ENCODE measurements at places on chromosomes 3 and 15.

- DNase-seq: no peak
Measured at GRCh38 chr3:150875548-150875947, 29.7 kb downstream of the MINDY4B start.

- DNase-seq: peak; percentile 40
Measured at GRCh38 chr3:40306336-40306735, 3.2 kb upstream of the EIF1B start.

GRCh38 chr15:77527164-77527778 lies 105.4 kb downstream of the LINGO1 start:
- peak; percentile 52 for DNase-seq

- DNase-seq: peak; percentile 60
Measured at GRCh38 chr3:132253262-132253878, 63.8 kb upstream of the ACP3 start.

DNA sequence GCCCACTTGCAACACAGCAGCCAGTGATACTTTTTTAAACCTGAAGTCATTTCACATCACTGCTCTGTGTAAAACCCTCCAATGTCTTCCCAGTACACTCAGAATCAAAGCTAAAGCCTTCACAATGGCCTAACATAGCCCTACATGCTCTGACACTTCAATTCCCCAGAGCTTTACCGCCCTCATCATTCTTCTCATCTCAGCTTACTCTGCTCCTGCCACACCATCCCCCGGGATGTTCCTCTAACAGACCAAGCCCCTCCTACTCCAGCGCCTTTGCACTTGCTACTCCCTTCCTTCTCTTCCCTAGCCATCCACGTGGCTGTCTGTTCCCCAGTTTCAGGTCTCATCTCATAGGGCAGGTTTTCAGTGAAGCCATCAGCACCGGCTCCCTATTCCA lies 194.0 kb downstream of the SSR3 start:
- DNase-seq: no peak

- DNase-seq: no peak
Measured at GRCh38 chr3:120272286-120272685, 12.7 kb downstream of the GPR156 start.

GRCh38 chr3:177633671-177634207 lies 436.5 kb upstream of the TBL1XR1 start:
- peak; percentile 82 for DNase-seq

GRCh38 chr15:100663915-100664281 lies 61.5 kb downstream of the ASB7 start:
- DNase-seq: peak; percentile 43

- peak; percentile 2 for DNase-seq
Measured at GRCh38 chr3:58723173-58723572, 56.6 kb upstream of the FAM3D start.

GRCh38 chr15:31434588-31435260 lies 108.1 kb downstream of the KLF13 start:
- peak; percentile 89 for DNase-seq

DNA sequence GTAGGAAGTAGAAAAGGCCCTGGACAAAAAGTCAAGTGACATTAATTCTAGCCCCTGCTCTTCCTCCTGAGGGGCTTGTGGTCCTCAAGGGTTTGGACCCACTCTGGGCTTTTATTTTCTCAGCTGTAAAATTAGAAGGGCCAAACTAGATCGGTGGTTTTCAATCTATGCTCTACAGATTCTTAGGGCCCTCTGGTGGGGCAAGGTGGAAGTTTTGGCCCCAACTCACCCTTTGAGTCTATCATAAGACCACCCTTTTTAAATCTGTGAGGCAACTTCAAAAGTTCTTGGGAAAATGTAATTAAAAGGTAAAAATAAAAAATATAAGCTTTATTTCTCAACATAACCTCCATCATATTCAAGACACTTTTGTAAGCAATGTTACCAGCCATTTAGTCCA lies 25.6 kb upstream of the CFAP161 start:
- DNase-seq: no peak

DNA sequence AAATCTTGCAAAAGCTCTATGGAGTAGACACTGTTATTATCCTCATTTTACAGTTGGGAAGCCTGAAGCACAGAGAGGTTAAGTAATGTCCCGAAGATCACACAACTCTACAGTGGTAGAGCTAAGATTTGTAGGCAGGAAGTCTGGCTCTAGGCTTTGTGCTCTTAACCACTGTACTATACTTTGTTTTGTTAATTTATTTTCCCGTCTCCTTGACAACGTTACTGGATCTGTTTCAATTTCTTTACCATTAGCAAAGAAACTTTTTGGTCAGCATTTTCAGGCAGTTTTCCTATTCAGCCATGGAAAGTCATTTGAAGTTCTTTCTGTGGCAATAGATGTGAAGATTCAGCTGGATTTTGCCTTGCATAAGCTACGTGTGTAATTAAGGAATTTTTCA lies 51.7 kb downstream of the OTOL1 start:
- no peak for DNase-seq

DNA sequence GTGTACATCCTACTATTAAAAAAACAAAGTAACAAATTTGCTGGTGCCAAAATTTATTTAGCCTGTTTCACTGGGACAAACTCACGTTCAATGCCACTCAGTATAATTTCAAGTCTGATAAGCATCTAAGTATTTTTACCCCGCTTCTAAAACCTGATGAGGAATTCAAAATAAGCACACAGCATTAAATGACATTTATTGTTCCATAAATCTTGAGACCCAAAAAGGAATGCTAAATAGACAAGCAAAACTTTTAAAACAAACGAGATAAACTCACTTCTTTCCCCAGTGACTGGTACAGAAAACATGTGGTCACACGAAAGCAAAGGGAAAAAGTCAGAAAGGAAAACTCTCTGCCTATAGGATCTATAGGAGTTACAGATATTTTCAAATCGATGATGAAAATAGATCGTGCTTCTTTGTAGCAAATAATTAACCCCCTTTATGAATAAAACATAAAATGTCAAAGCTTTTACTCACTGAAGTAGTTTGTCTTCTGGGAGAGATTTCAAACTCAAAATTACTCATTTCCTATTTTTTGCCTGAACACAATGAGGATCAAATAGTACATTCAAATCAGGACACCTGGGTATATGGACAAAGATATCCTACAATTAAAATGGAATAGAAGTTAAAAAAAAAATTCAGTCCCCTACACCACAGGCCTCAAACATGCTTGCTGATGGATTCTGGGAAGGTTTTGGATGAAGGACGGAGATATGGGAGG lies 51.7 kb downstream of the UBP1 start:
- DNase-seq: no peak

- DNase-seq: peak; percentile 41
Measured at GRCh38 chr15:63491116-63491827, 13.1 kb upstream of the USP3 start.

- DNase-seq: peak; percentile 69
Measured at GRCh38 chr15:62886431-62887071, 156.0 kb upstream of the TPM1 start.

DNA sequence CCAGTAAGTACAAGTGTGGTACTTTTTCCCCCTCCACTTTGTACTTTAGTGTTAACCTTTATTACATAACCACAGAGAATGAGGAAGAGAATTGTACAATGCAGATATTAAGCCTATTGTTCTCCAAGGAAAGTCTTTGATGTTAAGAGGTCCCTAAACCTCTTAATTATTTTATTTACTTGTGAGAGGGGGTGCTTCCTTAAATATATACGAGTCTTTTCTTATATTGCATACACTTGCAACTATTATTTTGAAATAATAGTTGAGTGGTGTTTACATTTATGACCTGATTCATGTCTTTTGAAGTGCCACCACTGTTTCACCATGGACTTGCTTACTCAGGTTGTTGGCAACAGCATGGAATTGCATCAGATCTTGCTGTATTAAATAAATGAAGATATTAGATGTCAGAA lies 10.1 kb downstream of the USP3 start:
- DNase-seq: peak; percentile 69

- no peak for DNase-seq
Measured at GRCh38 chr3:115498898-115499297, 124.4 kb upstream of the GAP43 start.

GRCh38 chr3:170644711-170645110 lies 58.8 kb upstream of the SLC7A14 start:
- DNase-seq: peak; percentile 53

DNA sequence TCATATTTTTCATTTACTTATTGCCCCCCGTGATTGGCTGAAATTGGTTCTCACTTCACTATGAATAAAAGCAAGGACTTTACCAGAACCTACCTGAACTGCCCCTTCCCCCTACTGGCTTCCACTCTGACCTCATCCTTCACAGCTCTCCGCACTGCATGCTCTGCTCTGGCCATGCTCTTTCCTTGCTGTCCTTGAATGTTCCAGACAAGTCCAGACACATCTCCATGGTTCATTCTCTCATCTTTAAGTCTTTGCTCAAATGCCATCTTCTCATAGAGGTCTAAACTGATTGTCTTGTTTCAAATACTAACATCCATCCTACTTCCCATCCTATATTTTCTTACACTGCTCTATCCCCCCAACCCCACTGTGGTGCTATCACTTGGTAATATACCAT lies 129.4 kb downstream of the CHST2 start:
- DNase-seq: no peak

- DNase-seq: no peak
Measured at GRCh38 chr15:50180091-50180490, 1.9 kb upstream of the SLC27A2 start.

- DNase-seq: no peak
Measured at GRCh38 chr3:102024270-102024904, 175.1 kb downstream of the NFKBIZ start.

- peak; percentile 7 for DNase-seq
Measured at GRCh38 chr3:113499081-113499480, 15.9 kb downstream of the SPICE1 start.

GRCh38 chr3:55619046-55619808 lies 132.1 kb upstream of the WNT5A start:
- DNase-seq: peak; percentile 20

DNA sequence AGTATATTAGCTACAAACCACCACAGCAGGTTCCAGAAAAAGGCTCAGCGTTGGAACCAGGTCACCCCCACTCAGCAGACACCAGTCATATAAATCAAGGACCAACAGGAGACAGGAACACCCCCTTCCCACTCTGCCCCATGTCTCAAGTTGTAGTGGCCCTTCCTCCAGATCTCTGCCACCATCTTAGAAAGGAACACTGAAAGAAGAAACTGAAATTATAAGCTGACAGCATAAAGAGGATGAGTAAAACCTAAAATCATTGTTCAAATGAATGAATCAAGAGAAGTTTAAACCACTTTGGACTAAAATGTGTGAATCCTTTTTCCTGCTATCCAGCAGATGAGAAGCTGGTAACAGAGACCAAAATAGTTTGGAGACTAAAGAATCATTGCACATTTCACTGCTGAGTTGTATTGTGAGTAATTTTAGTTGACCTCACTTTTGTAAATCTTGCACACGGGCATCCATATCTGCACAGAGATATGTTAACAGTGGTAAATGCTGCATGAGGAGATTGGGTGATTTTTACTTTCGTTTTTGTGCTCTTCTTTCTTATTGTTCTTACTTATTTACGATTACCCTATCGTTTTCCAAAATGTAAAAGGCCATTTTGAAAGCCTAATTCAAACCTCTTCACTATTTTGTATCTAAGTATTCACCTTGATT lies 19.8 kb downstream of the CCR3 start:
- no peak for DNase-seq

- DNase-seq: no peak
Measured at GRCh38 chr3:123076496-123077418, 9.9 kb downstream of the PDIA5 start.

- DNase-seq: no peak
Measured at GRCh38 chr3:52232279-52233107, 6.5 kb downstream of the TWF2 start.

DNA sequence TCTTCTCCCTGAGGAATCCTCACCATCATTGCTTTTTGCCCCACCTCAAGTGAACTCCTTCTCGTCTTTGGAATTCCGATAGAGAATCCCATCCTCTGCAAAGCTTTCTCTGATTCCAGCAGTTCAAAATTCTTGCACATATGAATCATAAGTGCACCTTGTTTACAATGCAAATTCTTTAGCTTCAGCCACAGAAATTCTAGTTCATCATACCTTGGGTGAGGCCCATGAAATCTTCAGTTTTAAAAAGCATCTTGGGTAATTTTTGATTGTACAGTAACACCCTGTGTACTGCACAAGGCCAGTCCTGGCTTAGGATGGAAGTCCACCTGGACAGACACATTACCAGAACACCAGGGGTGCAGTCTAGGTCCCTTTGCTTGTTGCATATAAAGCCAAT lies 30.8 kb downstream of the MDFIC2 start:
- DNase-seq: peak; percentile 5

DNA sequence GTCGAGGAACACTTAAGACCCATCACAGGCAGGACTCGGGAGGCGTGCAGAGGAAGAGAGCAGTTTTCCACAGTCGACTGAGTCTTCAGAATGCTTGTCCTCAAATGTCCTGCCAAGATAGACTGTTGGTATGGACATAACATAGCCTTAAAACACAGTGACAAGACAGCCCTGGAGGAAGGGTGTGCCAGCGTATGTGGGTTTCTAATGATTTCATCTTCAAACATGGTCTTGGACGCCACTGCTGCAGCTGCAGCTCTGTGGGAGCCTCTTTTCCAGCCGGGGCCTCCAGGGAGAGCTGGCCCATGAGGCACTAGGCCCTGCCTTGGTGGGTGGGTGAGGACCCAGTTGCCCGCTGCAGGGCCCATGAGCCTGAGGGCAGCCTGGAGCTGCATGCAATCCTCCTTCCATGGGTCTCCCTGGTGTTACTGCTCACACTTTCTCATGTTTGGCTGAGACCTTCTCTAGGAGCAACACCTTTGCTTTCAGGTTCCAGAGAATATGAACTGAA lies 198.6 kb downstream of the KLF13 start:
- DNase-seq: no peak

- no peak for DNase-seq
Measured at GRCh38 chr15:95324656-95325055, 1005.8 kb upstream of the NR2F2 start.

DNA sequence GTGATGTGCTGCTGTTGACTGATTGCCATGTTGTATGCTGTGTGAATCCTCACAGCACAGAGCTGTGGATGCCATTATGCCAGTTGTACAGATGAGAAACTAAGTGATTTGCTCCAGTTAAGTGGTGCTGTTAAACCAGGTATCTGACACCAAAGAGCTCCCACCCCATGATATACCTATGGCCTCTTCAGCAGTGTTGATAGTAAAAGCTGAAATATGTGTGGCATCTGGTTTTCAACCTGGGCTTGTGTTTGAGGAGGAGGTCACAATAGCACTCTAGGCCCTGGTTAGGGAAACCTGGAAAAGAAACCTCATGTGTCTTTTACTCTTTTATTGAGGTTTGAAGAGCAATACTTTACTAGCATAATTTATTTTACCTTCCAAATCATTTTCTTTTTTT lies 21.4 kb downstream of the RAD54L2 start:
- no peak for DNase-seq

GRCh38 chr15:32831485-32831884 lies 113.7 kb downstream of the GREM1 start:
- peak; percentile 59 for DNase-seq

GRCh38 chr15:92102395-92102755 lies 248.9 kb downstream of the SLCO3A1 start:
- DNase-seq: no peak
